ENCODE measurements at places on chromosomes 11 and 22. TPM values are rescaled to one million over a fixed set of nuclear protein-coding genes. Genes with fewer than 3 reads are reported as not detected.

Gene ANO3
- 0.56 TPM for total RNA-seq

Gene ELF5
- not detected for total RNA-seq

Gene POLD3
- 10.6 TPM for total RNA-seq

Gene SMTNL1
- not detected for total RNA-seq

Gene SLC1A2
- total RNA-seq: 0.26 TPM

Gene CD248
- total RNA-seq: 135 TPM

Gene GSTT2B
- total RNA-seq: 17.1 TPM

Gene OR51I1
- not detected for total RNA-seq

Gene PHF21B
- not detected for total RNA-seq

Gene TMEM45B
- not detected for total RNA-seq

Gene OR8D1
- total RNA-seq: under 0.01 TPM

Gene PATE2
- total RNA-seq: not detected

Gene CNGA4
- 0.16 TPM for total RNA-seq

Gene LRRC75B
- 11.7 TPM for total RNA-seq

Gene ABCC8
- not detected for total RNA-seq

Gene OR10D3
- not detected for total RNA-seq

Gene BIK
- total RNA-seq: not detected

Gene CCDC90B
- total RNA-seq: 53.0 TPM

Gene CD3G
- total RNA-seq: not detected

Gene NCAPD3
- total RNA-seq: 11.3 TPM

Gene TSGA10IP
- not detected for total RNA-seq

Gene CASP1
- total RNA-seq: 44.0 TPM

Gene NNMT
- total RNA-seq: 292 TPM

Gene CTSW
- not detected for total RNA-seq

Gene DENND6B
- total RNA-seq: 2.2 TPM

Gene SERHL2
- total RNA-seq: 0.48 TPM

Gene IFITM10
- total RNA-seq: 0.13 TPM

Gene DEAF1
- total RNA-seq: 33.3 TPM

Gene PLAAT3
- total RNA-seq: 0.48 TPM

Gene TMEM258
- total RNA-seq: 133 TPM

Gene OR6T1
- not detected for total RNA-seq

Gene PGA5
- total RNA-seq: not detected

Gene NXPE2
- not detected for total RNA-seq

Gene PVALB
- total RNA-seq: not detected

Gene SHISAL1
- not detected for total RNA-seq

Gene KRTAP5-2
- not detected for total RNA-seq

Gene TP53I11
- total RNA-seq: 58.2 TPM

Gene MMP8
- total RNA-seq: under 0.01 TPM

Gene TENM4
- total RNA-seq: 35.3 TPM

Gene TNNI2
- total RNA-seq: 6.0 TPM

Gene NXF1
- 44.3 TPM for total RNA-seq

Gene BARX2
- not detected for total RNA-seq

Gene PRDM11
- total RNA-seq: 1.6 TPM

Gene OR9I1
- not detected for total RNA-seq

Gene CHST1
- total RNA-seq: 4.9 TPM

Gene ETS1
- 46.3 TPM for total RNA-seq

Gene XPNPEP3
- 7.4 TPM for total RNA-seq

Gene OR10A6
- total RNA-seq: not detected

Gene PNPLA5
- not detected for total RNA-seq

Gene PRRG4
- total RNA-seq: not detected

Gene CARD18
- total RNA-seq: not detected

Gene PRSS23
- 16.6 TPM for total RNA-seq
